Endothelial cell (in vitro differentiated cells): ENCODE measurements at places on chromosomes 3 and 15. TPM values are rescaled to one million over a fixed set of nuclear protein-coding genes. Genes with fewer than 3 reads are reported as not detected.

DNA sequence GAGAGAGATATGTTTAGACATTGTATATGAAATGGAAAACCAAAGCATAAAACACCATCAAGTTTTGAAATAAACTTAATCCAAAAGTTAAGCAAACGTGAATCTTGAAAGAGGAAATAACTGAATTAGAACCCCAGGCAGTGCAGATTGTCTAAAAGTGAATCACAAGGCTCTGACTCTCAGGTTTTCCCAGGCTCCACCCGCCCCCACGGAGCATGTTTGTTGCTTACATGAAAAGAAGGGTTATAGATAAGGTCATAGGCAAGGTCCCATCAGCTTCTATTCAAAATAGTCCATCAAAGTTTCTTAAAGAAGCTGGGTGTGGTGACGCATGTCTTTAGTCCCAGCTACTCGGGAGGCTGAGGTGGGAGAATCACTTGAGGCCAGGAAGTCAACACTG lies 29.0 kb upstream of the SLMAP start:
- no peak for DNase-seq

MGLL gene
- total RNA-seq, result 0.97 TPM

- no peak for DNase-seq
These were observed 362.5 kb downstream of the VPS13C start for GRCh38 chr15:61697796-61698195.

MESP2 gene
- 0.33 TPM for total RNA-seq

SH3BP5 gene
- 41.1 TPM for total RNA-seq

DNA sequence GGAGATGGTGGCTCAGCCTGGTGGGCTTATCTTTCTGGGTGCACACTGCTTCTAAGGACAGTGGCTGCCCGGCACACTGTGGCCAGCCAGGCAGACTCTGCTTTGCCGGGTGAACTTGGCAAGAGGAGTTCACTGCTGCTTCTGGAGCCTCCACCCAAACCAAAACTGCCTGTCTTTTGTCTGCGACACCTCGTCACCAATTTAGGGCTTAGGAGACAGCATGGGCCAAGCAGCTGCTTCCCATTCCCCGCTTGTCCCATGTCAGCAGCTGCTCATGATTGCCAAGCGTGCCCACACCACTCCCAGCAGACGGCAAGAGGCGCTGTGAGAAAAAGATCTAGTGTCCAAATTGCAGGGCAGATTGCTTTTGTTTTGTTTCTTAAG lies 57.3 kb downstream of the LSM3 start:
- DNase-seq, result no peak

FAM81A gene
- total RNA-seq, result 0.23 TPM

GRCh38 chr15:43093026-43093425 lies 12.8 kb downstream of the UBR1 start:
- DNase-seq, result no peak

MAGEL2 gene
- 4.5 TPM for total RNA-seq

CYP8B1 gene
- total RNA-seq, result not detected

GRCh38 chr15:38024293-38025091 lies 90.1 kb downstream of the TMCO5A start:
- no peak for DNase-seq

- DNase-seq, result no peak
These were observed 79.7 kb downstream of the IFT80 start for GRCh38 chr3:160319322-160319721.
